Fibroblast of mammary gland (primary cell): ENCODE measurements at places on chromosomes 4 and X.

DNA sequence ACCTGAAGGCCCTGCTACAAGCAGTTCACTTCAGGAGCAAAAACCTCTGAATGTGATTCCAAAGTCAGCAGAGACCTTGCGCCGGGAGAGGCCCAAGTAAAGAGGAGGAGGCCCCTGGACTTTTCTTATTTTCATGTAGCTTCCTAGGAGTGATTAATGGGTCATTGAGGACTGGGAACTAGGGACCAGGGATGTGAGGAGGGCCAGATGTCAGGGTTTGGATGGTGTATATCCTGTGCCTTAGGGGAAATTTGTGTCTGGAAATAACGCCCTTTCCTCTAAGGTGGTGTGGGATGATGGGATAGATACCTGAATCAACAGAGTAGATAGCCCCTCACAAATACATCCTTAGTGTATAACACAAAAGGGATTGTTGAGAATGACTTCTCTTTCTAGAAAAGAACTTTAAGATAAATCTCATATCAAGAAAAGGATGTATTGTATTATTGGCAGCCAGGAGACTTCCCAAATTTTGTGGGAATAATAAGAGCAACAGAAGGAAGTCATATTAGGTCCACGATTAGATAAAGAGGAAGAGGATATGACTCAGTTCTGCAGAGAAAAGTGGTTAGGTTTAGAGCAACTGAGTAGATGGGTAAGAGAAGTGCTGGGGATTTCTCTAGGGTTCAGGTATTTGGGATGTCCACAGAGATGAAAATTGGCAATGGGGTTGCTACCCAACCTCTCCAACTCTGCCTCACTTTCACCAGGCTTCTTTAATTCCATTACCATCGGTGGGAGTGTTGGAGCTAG lies 1.1 kb downstream of the ITGB1BP2 start:
- DNase-seq: no peak

GRCh38 chrX:121639781-121640180 lies 592.4 kb downstream of the GLUD2 start:
- no peak for DNase-seq

DNA sequence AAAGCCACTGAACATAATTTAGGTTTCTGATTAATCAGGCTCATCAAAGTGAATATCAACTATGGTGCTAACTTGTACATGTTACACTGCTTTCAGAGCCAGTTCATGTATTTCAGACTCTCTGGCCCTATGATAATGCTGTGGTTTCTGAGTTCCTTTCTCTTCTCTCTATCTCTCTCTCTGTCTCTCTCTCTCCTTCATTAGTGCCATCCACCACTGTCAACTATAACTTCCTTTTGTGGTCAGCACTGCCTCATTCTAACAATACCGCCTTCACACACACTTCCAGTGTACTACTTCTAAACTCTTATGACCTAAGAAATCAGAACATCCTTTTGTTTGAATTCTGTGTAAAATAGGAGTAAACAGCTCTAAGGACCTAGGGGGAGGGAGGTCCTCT lies 907.1 kb downstream of the RPA4 start:
- no peak for DNase-seq

GRCh38 chr4:89469516-89469915 lies 161.9 kb upstream of the GPRIN3 start:
- DNase-seq: no peak

- DNase-seq: peak; percentile 18
These were observed 39.7 kb downstream of the IRS4 start for GRCh38 chrX:108696690-108697089.

GRCh38 chrX:39582091-39582490 lies 515.7 kb downstream of the BCOR start:
- no peak for DNase-seq

GRCh38 chrX:38649674-38650647 lies 88.6 kb downstream of the TSPAN7 start:
- no peak for DNase-seq

DNA sequence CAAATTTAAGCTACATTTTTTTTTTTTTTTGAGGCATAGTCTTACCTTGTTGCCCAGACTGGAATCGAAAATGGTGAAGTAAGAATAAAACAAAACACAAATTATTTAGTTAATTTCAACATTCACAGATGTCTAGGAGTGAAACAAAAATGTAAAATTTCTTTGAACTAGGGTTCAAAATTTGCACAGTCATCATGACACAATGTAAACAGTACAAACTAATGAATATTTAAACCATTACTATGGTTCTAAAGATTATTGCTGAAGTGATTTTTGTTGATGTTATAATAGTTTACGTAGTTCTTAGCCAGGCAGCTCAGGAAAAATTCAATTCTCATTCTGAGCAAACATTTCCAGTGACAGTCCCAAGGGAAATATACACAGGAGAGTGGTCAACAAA lies 633.1 kb downstream of the GRXCR1 start:
- DNase-seq: no peak

DNA sequence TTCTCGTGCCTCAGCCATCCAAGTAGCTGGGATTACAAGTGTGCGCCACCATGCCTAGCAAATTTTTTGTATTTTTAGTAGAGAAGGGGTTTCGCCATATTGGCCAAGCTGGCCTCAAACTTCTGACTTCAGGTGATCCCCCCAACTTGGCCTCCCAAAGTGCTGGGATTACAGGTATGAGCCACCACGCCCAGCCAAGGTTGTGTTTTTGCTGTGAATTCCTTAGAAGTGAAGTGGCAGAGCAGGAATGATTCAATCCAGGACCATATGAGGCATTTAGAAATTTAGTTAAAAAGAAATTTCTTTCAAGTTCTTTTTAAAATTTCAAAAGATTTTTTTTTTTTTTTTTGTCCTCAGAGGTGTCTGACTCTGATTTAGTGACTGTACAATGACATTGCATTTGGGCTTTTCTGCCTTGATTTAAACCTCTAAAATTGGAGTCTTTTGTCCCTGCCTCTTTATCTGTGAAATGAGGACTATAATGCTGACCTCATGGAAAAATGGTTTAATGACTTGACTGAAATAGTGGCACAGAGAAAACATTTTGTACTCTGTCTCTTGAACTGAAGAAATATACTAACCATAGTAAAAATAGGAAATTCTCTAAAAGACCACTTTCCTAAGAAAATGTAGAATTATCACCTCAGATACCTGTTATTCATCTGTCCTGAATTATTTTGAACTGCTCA lies 59.9 kb downstream of the CXCL13 start:
- no peak for DNase-seq

DNA sequence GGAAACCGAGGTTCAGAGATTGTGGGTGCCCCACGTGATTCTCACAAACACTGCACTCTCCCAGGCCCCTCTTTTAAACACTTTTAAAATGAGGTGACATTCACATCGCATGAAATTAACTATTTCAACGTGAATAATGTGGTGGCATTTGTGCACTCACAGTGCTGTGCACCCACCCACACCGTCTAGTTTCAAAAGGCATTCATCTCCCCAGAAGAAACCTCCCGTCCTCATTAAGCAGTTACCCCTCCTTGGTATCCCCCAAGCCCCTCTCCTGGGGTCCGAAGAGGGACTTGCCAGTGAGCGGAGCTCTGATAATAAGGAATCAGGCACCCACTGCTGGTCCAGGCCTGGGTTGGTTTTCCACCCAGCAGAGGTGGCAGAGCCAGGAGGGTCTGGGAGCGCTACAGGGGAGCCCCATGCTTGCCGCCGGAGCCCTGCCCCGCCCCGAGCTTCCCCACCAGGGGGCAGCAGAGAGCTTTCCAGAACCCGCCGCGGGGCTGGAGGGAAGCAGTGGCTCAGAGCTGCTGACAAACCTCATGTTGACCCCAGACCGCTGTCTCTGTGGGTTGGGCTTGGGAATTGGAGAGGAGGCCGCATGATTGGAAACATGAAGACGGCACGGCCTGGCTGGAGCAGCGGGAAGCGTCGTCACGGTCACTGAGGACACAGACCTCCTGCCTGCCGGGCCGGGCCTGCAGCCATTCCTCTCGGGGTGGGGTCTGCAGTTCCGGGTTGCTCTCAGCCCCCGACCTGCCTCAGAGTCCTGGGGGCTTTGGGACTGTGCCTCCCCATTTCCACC lies 27.5 kb upstream of the HTRA3 start:
- DNase-seq: peak; percentile 90

DNA sequence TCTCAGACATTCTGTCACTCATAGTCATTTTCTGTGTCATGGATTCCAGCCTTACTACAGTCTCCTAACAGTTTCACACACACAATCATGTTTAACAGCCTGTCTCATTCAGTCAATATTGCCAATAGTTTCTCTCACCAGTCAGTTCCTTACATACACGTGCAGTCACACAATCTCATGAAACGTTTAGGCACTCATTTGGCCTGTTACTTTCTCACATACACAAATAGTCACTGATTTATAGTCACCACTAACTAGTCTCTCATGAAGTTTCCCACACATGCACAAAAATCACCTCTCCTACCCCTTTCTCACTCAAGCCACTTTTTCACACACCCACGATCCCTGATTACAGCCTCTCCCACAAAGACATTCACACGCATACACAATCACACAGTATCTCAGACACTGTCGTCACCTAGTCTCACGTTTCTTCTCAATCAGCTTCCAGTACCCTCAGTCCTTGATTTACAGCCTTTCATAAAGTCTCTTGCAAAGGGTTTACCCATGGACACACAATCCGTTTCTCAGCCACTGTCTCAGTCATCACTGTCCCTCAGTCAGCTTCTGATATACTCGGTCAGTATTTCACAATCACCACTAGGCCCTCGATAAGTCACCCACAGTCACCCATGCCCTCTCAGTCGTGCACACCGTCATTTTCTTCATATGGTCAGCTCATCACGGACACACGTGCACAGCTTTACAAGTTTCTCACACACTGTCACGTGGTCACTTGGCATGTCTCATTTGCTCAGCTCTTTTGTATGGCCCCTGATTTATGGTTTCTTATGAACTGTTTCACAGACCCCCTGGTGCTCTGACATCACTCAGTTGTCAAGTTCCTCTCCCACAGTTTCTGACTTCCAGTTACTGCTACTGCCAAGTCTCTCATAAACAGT lies 4.2 kb upstream of the CFP start:
- DNase-seq: peak; percentile 61

DNA sequence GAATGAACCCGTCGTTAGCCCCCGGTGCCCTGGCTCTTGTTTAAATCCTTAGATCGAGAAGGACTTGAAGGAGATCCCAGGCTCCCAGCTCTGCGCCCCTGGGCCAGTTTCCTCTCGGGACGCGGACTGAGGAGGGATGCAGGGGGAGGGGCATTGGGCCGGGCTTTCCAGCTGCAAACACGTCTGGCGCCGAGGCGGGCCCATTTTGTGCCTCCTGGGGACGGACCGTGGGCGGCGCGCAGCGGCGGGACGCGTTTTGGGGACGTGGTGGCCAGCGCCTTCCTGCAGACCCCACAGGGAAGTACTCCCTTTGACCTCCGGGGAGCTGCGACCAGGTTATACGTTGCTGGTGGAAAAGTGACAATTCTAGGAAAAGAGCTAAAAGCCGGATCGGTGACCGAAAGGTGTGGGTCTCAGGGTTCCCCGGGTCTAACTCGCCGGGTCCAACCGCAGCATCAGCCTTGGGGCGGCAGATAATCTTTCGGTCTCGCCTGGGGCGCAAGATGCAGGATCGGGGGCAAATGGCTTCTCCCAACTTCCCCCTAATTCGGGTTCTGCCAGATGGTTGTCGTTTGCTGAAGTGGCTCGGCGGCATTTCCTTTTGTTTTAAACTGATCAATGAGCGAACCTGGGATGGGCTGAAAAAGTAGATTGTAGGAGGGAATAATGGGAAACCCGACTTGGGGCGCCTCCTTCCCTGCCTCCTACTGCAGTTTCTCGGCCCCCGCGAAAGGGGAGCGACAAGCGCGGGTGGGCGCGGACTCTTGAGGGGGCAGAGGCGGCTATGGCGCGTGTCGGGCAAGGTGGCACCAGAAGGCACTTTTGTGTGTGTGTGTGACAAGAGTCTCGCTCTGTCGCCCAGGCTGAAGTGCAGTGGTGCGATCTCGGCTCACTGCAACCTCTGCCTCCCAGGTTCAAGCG lies 2.9 kb downstream of the PDGFRA start:
- peak; percentile 65 for DNase-seq

DNA sequence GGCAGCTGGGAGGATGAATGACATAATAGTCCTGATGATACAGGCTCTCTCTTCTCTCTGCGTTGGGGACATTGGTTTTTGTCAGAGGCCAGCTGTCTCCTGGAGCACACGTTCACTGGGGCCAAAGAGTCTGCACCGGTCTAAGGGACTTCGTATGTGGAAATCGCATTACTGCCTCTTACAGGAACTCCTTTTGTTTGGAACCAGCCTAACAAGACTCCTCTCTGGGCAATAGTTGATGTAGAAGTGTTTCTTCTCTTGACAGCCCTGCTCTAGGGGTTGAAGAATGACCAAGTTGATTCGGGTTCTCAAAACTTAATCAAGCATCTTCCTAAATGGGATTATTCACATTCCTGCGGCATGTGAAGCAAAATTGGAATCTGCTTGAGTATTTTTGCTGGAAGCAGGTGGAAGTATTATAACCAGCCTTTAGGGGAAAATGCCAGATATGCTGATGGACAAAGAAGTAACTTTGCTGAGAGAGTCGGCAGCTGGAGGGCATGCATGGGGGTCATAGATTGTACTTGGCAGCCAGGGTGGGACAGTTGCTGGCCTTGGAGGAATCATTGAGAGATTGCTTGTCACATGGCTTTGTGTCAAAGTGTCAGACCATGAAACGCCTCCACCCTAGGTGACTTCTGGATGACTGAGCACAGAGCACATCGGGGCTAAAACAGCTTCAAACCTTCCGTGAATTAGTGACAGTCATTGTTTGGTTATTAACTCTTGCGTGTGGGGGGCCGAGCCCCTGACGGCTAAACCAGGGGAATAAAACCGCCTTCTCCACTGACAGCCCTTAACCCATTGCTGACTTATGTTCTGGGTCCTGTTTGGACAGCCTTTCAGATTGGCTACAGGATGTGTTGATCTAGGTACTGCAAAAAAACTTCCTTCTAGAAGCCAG lies 34.4 kb upstream of the SLC34A2 start:
- no peak for DNase-seq
